ENCODE measurements at places on chromosomes 5 and 9.

- no peak for DNase-seq
Observed at GRCh38 chr9:93452710-93453046, 703 bp downstream of the FAM120AOS start.

DNA sequence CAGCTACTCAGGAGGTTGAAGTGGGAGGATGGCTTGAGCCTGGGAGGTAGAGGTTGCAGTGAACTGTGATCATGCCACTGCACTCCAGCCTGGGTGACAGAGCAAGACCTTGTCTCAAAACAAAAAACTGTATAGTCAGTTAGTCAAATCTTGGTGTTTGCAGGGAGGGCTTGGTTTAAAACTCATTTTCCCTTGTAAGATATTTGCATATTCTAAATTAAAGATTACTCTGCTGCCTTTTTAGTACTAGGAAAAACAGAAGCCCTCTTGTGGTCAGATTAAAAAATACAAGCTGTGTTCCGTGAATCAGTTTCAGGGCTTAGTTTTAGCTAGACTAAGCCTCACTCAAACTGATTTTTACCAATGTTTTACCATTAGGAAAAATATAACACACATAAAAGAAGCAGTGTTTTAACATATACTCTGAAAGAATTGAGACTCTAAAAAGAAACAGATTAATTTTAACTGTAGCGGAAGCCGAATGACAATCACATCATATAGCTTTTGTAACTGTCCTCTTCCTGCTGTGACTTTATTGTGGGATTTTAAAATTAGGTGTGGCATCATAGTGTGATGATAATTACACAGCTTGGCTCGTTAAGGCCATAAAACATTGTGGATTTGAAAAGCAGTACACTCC, 84.9 kb upstream of the BASP1 start:
- no peak for DNase-seq

DNA sequence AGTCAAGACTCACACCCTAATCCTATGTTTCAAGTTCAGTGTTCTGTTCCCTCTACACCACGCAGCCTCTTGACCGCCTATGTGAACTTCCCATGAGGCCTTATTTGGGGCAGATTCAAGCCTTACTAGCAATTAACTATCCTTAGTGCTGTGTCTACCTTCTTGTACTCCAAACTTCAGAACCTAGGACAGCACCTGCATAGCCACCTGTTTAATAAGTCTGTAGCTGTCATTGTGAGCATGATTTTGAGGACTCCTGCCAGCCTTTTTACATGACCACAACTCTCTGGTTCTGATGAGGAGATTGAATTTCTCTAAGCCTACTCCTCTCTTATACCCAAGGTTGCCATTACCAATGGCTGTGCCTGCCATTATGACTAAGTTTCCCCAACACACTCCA, 50.8 kb upstream of the PCSK1 start:
- DNase-seq = no peak

DNA sequence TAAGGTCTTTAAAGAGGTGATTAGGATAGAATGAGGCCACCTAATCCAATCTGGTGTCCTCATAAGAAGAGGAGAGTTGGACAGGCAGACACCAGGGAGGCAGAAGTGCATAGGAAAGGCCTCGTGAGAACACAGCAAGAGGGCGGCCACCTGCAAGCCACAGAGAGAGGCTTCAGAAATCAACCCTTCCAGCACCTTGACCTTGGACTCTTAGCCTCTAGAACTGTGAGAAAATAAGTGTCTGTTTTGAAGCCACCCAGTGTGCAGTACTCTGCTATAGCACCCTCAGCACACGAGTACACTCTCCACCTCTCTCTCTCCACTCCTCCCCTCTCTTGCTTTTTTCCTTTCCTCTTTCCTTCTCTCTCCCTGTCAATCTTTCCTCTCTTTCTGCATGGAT, 26.8 kb downstream of the NIPAL4 start:
- DNase-seq = no peak

DNA sequence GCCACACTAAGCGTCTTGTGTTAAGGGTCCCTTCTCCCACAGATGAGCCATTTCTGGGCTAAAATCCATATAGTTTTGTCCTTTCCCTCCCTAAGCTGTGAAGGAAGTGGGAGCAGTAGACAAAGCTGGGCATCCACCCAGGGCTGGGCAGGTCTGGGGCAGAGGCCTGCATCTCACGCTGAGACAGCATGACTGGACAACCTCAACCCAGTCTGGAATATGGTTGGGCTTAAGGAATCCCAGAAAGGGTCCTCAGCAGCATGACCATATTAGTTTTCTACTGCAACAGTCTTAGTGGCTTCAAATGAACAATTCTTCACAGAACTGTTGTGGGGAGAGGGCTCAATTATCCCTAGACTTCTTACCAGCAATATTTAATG, 173.8 kb downstream of the AUH start:
- DNase-seq = no peak

DNA sequence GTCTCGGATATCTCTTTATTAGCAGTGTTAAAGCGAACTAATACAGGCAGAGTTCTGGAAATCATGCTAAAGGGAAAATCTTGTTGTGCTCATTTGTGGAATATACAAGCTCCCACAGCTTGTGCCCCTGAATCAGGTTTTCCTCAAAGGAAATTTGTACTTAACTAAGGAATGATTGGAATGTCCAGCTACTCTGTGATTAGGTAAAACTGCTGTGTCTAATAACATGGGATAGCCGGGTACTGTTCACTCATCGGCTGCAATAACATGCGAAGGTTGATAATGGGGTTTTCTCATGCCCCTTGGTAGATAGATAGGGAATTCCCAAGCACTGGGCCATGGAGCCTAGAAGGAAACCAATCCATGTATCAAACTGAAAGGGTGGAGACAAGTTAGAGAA, 306.7 kb downstream of the NR2F1-AS1 start:
- no peak for DNase-seq

DNA sequence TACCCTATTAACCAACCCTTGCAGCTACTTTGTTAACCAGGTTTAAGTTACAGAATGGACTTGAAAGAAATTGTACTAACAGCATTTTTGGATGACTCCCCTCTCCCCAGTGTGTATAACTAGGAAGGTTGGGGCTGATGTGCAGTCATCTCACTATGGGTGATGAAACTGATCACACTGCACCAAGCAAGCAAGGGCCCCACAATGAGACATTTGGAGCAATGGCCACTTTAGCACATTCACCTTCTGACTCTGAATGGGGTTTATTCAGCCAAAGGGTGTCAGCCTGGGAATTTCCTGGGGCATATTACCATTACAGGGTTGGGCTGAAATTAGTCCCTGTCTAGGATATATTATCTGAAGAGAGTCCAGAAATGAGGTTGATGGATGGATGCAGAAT, 18.7 kb upstream of the CYFIP2 start:
- DNase-seq = no peak

DNA sequence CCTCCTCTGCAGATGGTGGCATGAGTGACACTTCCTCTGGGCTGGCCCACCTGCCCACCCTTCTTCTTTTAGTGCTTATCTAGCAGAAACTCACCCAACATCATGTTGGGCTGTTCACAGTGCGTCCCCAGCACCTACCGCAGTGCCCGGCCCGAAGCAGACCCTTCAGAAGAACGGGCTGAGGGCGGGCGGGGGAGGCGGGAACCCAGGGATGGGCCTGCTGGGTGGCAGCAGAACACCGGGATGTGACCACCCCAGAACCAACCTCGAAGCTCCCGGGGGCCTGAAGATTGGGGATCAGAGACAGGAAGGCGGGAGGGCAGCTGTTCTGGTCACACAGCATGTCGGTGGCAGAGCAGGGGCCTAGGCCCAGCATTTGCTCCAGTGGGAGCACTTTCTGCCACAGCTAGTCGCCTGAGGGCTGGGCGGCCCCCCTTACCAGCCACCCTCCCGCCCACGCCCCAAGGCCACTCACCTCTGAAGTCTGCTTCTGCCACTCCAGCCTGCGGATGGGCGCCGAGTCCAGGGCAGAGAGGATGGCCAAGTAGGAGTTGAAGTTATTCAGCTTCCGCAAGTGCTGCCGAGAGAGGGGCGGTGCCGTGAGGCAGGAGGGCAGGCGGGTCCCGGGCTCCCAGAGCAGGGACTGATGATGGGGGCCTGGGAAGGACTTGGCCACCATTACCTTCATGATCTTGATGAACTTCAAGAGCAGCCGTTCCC, 38.7 kb downstream of the PRRT1B start:
- DNase-seq = no peak

GRCh38 chr5:111122398-111122797, 30.2 kb downstream of the WDR36 start:
- DNase-seq = no peak

- no peak for DNase-seq
Observed at GRCh38 chr5:55021821-55022220, 2.2 kb upstream of the GZMK start.

All from esophagus squamous epithelium (tissue), 5 donors.